ENCODE measurements at places on chromosomes 11 and 22.

- no peak for DNase-seq
Observed at GRCh38 chr22:46120420-46120737, 29.9 kb upstream of the PPARA start.

- no peak for DNase-seq
Observed at GRCh38 chr11:123211981-123212380, 16.9 kb upstream of the CLMP start.

GRCh38 chr11:111730871-111731591, 35.2 kb downstream of the PPP2R1B start:
- no peak for DNase-seq

DNA sequence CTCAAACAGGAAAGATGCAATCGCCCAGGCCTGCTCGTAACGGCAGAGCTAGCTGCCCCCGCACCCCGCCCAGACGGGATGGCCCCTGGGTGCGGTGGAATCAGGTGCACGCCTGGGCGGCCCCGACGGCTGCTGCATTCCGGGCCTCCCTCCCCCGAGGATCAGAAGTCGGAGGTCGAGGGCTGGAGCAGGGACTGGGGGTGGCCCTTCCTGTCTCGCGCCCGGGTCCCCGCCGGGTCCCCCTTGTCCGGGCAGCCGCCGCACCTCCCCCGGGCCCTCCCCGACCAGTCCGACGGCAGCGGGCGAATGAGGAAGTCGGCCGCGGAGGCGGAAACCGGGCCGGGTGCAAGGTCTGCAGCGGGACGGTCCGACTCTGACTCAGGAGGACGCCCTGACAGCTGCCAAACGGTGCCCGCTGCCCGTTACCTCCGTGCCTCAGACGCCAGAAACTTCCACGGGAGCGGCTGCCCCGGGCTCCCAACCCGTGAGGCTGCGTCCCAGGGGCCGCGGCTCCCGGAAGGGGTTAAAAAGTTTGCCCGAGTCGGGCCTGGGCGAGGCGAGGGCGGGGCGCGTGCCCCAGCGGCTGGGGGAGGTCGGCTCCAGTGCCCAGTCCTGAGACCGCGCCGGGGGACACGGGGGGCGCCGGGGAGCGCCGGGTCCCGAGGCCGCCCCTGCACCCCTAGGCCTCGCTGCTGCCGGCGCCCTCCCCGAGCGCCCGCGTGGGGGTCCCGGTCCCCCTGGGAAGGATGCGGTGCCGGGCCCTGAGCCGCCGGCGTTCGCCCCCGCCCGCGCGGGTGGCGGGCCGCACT, 663 bp downstream of the MYH9 start:
- DNase-seq: peak; percentile 87

GRCh38 chr11:113992459-113993110, 17.7 kb downstream of the HTR3A start:
- DNase-seq: no peak

DNA sequence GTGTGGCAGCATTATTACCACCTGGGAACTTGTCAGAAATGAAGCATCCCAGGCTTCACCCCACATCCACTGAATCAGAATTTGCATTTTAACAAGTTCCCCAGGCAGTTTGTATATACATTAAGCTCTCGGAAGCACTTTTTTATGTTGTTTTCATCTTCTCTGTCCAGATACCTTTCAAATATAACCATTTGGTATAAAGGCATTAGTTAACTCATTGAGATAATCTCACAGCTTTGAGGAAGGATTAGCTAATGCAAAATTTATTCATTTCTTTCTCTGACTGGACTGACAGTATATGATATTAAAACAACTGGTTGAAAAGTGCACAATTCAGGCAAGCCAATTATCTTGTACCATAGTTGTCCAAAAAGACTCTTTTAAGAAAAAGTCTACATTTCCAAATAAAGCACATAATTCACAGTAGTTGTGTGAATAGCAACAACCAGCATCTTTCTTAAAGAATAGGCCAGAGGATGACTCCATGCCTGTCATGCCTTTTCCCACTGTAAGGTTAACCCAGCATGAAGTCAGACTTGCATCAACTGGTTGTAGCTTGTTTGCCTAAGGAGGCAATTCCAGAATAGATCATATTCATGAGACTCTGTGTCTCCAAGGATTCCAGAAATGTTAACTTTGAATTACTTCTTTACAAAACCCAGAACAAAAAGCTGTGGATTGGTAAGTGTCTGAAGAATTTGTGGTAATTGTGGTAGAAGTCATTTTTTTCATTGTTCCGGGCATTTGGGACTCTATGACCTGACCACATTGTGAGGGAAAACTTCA, 254.3 kb upstream of the SESN3 start:
- no peak for DNase-seq

DNA sequence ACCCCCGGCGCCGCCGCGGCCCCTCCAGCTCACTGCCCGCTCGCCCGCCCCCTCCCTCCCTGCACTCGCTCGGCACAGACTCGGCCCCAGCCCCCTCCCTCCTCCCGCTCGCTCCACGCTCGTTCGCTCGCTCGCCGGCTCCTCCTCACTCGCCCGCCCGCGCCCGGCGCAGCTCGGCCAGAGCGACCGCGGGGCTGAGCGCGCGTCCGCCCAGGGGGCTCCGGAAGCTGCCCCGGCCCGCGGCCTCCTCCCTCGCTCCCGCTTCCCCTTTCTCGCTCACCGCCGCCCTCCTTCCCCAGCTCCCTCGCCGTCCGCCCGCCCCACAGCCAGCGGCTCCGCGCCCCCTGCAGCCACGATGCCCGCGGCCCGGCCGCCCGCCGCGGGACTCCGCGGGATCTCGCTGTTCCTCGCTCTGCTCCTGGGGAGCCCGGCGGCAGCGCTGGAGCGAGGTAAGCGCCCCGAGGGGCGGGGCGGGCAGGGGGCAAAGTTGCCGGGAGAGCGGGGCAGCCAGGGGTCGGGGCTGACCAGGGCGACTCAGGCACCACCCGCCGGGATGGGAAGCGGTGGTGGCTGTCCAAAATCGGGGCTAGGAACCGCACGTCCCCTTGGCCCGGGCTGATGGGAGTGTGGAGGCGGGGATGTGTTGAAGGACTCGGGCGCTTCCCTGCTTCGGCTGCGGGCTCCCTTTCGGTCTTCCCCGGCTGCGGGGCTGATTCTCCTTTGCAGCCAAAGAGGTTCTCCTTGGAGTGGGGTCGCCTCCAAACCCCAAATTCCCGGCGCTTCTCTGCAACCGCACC, at the start of gene SEZ6L:
SEZ6L (plus strand) TSS at position 148 of the 797 bp plus-strand sequence; CDS start at position 356, 208 bp downstream.
- DNase-seq: no peak

- DNase-seq: no peak
Observed at GRCh38 chr11:116224889-116225200, 547.9 kb downstream of the BUD13 start.

DNA sequence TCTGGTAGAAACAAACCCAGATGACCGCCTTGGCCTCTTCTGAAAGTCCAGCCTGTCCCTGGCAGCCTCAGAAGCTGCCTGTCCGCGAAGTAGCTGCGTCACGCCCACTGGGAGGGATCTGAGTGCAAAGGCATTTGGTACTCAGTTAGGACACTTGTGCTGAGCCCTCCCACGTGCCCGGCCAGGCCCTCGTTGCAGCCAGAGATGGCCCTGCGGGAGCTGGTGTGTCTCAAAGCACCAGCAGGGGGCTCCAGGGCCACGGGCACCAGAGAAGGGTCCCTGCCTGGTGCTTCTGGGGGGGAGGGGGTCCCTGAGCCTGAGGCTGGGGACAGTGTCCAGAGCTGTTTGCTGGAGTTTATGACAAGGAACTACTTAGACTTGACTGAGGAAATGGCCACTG, 5.8 kb downstream of the SELENOO start:
- DNase-seq: no peak

- DNase-seq: no peak
Observed at GRCh38 chr11:64771861-64772260, 6.5 kb downstream of the SF1 start.

- no peak for DNase-seq
Observed at GRCh38 chr22:46972256-46972655, 209.8 kb downstream of the TBC1D22A start.

- no peak for DNase-seq
Observed at GRCh38 chr22:38802671-38803121, 8.8 kb upstream of the DNAL4 start.

GRCh38 chr11:107496011-107496410, 38.4 kb upstream of the CWF19L2 start:
- DNase-seq: no peak

DNA sequence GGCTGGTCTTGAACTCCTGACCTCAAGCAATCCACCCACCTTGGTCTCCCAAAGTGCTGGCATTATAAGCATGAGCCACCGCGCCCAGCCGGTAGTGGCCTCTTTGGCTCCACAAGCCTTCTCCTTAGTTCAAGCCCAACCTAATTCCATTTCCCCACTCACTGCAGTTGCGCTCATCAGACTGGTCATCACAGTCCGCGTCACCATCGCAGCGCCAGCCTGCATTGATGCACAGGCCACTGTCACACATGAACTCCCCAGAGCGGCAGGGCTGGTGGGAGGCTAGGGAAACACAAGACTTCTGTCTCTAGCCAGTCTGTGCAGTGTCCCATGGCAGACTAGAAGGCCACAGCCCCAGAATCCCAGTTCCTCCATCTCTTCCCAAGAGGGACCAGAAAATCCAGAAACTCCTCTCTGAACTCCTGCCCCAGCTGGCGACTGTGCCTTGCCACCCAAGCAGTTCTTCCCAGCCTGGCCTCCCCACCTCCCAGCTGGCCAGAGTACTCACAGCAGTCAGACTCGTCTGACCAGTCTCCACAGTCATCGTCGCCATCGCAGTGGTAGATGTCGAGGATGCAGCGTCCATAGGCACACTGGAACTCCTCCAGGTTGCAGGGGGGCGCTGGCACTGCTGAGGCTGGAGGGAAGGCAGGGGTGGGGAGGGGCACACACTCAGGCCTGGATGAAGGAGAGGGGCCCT, 19.8 kb downstream of the LRP4 start:
- DNase-seq: no peak

DNA sequence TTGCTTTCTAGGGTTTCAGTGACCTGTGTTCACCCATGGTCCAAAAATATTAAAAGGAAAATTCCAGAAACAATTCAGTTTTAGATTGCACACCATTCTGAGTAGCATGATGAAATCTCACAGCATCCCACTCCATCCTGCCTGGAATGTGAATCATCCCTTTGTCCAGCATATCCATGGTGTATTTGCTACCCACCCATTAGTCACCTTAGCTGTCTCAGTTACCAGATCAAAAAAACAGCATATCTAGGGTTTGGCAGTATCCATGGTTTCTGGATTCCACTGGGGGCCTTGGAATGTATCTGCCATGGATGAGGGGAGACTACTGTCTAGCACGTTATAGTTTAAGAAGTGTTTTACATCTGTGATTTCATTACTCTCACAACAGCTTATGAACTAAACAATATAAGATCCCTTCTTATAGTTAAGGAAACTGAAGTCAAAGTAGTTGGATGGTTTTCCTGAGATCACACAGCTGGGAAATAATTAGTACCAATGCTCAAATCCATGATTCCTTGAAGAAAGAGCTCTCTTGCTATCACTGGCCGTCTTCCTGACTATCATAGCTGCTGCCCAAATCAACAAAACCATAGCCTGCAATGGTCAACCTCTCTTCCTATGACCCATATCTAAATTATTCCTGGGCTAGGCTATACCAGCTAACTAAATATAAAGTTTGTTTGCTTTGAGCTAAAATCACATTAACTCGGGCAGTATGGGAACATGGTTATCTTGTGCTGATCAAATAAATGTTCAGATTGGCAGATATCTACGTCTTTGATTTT, 122.6 kb downstream of the MICAL2 start:
- DNase-seq: no peak

- DNase-seq: no peak
Observed at GRCh38 chr11:94120946-94121345, 7.7 kb upstream of the PANX1 start.

- no peak for DNase-seq
Observed at GRCh38 chr11:126592496-126593410, 237.3 kb downstream of the ST3GAL4 start.

GRCh38 chr11:112565551-112565950, 304.9 kb upstream of the PLET1 start:
- no peak for DNase-seq

- DNase-seq: no peak
Observed at GRCh38 chr11:10803676-10804075, 5.0 kb downstream of the EIF4G2 start.

DNA sequence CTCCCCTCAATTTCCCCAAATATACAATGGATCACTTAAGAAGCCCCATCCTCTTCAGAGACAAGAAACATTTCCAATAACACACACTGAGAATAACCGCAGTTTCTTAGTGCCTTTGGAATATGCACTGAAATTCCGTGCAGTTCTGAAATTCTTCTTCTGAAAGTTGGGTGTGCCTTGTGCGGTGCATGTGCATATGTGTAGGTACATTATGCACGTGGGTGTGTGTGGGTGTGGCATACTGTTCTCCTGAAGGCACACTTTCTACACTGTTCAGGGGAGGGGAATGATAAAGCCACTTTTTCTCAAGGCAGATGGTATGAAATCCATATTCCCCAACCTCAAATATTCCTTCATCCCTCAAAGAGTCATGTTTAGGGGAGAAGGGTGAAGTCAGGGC, 1.7 kb downstream of the EXPH5 start:
- DNase-seq: no peak

DNA sequence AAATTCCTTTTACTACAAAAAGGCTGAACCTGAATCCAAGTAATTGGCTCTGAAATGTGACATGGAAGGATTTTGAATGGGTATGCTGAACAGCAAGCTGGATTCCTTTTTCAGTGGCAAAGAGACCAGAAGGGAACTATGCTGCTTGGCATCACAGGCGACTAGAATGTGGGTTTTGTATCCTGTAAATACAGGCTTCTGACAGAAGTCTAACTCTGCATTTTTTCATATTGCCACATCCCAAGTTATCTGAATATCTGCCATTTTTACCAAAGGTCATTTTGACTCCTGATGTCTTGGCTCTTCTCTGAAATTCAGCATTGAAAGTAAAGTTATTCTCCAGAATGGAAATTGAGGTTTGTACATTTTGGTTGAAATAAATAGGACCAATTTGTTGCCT, 145.7 kb downstream of the ARHGAP42 start:
- no peak for DNase-seq

GRCh38 chr11:130650456-130651030, 202.1 kb downstream of the ADAMTS15 start:
- no peak for DNase-seq

DNA sequence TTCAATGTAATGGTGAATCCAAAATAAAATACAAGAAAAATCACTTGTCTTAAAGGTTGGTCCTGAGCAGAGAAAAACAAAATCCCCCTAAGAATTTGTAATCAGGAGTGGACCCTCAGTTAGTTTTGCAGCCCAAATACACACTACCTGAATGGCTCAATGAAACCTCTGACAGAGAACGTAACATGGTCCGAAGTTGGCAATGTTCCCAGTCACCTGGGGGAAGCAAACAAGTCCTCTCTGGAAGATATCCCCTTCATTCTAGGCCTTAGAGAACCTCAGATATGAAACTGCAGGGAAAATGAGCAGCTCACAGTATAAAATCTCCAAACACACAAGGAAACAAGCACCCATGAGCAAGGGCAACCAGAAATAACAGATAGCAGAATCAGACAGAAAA, 58.2 kb downstream of the MORC2 start:
- DNase-seq: no peak

DNA sequence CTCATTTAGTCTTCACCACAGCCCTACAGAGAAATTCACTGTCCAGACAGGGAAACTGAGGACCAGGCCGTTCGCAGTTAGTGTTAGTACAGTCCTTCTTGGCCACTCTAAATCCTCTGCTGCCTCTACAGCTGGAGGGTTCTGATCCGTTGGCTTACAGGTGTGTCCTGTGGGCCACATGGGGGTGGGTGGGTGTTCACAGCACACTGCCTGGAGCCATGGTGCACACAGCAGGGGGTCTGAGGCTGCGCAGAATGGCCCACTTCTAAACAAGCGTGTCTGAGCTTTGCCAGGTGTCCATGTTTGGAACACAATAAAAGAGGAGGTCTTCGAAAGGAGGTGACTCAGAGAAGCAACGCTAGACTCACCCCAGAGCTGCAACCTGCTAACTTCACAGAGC, 249.0 kb downstream of the ST3GAL4 start:
- no peak for DNase-seq

All from natural killer cell treated with Interleukin-12 subunit alpha and Interleukin-12 subunit beta and Interleukin-15 and Interleukin-18, amount 100 ng/mL, for 72 hours (primary cell).